ENCODE measurements at places on chromosomes 3 and 15. TPM values are rescaled to one million over a fixed set of nuclear protein-coding genes. Genes with fewer than 3 reads are reported as not detected.

The MITF gene
- total RNA-seq: not detected

The FOXP1 gene
- total RNA-seq: 66.3 TPM

DNA sequence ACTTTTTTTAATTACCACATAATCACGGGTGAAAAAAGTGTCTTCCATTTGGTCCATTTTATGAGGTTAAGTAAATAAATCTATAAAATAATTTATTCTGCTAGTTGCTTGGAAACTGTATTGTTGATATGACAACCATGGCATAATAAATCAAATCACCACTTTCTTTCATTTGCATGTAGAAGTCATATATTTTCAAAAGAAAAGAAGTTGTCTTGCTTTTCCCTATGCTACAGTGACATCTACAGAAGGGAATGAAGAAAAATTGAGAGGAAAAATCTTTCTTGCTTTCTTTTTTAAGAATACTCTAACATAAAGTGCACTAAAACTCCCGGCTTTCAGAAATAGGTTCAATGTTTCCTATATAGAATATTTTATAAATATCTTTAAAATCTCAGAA lies 228.5 kb downstream of the ZBBX start:
- no peak for DNase-seq

- DNase-seq: no peak
These were observed 15.5 kb downstream of the GLDN start for GRCh38 chr15:51356983-51357382.

GRCh38 chr3:184757022-184757651 lies 45.3 kb upstream of the MAGEF1 start:
- DNase-seq: no peak

DNA sequence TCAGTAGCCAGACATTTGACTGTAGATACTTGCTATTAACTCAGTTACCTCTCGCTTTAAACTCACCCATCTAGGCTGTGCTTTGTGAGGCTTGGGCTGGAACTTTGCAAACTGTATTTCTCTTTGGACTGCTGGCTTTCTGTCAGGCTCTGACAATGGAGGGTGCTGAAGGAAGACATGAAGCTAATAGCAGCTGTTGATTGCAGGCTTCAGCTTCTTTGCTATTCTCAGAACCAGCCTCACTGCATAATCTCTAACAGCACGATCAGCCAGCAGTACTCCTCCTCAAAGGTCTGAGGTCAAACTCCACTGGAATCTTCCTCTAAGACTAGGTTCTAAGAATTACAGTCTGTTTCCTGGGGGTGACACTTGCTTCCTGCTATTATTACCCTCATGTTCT lies 295.6 kb downstream of the ZBBX start:
- no peak for DNase-seq

- DNase-seq: no peak
These were observed 57.4 kb upstream of the ST3GAL6 start for GRCh38 chr3:98705694-98706093.

GRCh38 chr3:65619451-65619881 lies 419.3 kb downstream of the MAGI1 start:
- DNase-seq: no peak
